ENCODE measurements at places on chromosomes 11 and 22. TPM values are rescaled to one million over a fixed set of nuclear protein-coding genes. Genes with fewer than 3 reads are reported as not detected.

The C1QTNF4 gene
- polyA plus RNA-seq: 1.4 TPM

The OR4A16 gene
- not detected for polyA plus RNA-seq

GRCh38 chr22:21079493-21079892 lies 33.7 kb downstream of the LRRC74B start:
- H3K27ac ChIP-seq: no peak overlapping the region
- no peaks in the 10 kb centered on the region for H3K27me3 ChIP-seq
- H3K36me3 ChIP-seq: no peaks in the 10 kb centered on the region

The LIF gene
- polyA plus RNA-seq: 4.2 TPM

GRCh38 chr11:2215561-2216399 lies 44.2 kb upstream of the TH start:
- no peaks in the 10 kb centered on the region for H3K36me3 ChIP-seq
- no peak overlapping the region for H3K27ac ChIP-seq
- DNase-seq: no peak
- H3K27me3 ChIP-seq: no peaks in the 10 kb centered on the region

DNA sequence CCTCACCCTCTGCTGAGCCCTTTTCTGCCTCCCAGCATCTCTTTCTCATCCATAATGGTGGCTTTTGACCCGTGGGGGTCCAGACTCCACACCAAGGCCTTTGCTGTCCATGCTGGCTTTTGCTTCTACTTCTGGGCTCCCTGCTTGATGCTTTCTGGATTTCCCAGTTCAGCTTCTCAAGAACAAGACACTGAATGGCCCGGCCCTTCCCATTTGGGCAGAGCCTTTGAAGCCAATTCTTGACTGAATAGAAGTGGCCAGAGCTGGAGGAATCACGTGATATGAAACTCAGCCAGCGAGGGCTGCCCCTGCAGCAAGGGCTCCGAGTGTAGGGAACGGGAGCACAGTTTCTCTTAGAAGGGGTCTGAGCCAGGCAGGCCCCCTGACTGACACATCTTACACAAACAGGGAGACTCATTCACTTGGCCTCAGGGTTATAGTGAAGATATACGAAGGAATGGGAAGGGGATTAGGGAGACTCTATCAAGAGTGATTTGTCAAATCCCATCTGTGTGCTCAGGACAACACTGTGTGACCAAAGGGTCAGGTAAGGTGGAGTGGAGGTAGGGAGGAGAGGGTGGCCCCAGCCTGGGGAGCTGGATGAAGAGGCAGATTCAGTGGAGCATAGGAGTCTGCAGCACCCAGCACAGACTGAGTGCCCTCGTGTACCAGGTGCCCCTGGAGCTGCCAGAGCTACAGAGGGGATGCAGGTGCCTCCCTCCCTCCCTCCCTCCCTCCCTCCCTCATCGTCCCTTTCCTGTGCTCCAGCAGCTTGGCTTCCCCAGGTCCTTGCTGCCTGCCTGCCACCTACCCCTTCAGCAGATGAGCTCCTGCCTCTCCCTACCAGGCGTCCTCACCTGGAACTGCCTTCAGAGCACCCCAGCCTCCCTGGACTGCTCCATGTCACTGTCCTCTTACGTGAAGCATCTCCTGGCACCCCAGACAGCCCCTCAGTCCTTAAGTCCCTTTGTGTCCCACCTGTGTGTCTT lies 106.0 kb downstream of the TRIM29 start:
- H3K27me3 ChIP-seq: no peaks in the 10 kb centered on the region
- H3K4me3 ChIP-seq: no peak overlapping the region
- no peaks in the 10 kb centered on the region for H3K4me1 ChIP-seq
- DNase-seq: no peak

DNA sequence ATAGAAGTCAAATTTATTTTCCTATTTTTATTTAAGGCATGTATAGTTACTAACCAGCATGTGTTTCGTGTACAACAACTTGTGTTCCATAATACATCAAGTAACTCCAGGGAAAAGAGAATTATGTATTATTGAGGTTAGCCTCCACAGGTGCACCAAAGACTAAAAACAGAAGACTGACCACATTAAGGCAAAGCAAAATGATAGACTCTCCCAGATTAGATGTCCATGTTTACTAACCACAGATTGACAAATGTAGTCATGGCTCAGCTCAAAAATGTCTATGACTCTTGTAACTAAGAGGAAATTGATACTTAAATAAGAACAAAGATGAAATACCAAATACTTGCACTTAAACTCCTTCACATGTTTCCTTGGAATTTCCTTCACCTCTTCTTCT lies 238.5 kb downstream of the METTL15 start:
- no peaks in the 10 kb centered on the region for H3K4me1 ChIP-seq
- H3K36me3 ChIP-seq: no peaks in the 10 kb centered on the region
- H3K4me3 ChIP-seq: no peak overlapping the region
- H3K27ac ChIP-seq: no peak overlapping the region
- H3K27me3 ChIP-seq: no peaks in the 10 kb centered on the region

The RGL4 gene
- polyA plus RNA-seq: 1.2 TPM

The PPARA gene
- polyA plus RNA-seq: 19.9 TPM

GRCh38 chr11:130858215-130858614 lies 58.1 kb downstream of the SNX19 start:
- DNase-seq: no peak
- H3K4me3 ChIP-seq: no peak overlapping the region
- H3K36me3 ChIP-seq: no peaks in the 10 kb centered on the region

The IL17REL gene
- polyA plus RNA-seq: 0.65 TPM

GRCh38 chr11:32109138-32109537 lies 18.3 kb downstream of the RCN1 start:
- H3K4me1 ChIP-seq: no peaks in the 10 kb centered on the region
- H3K36me3 ChIP-seq: no peaks in the 10 kb centered on the region
- no peak overlapping the region for H3K27ac ChIP-seq
- no peaks in the 10 kb centered on the region for H3K27me3 ChIP-seq
- H3K4me3 ChIP-seq: no peak overlapping the region
- DNase-seq: no peak

The CAPN5 gene
- polyA plus RNA-seq: 43.8 TPM

- no peaks in the 10 kb centered on the region for H3K27me3 ChIP-seq
- H3K4me1 ChIP-seq: no peaks in the 10 kb centered on the region
- DNase-seq: no peak
Measured at GRCh38 chr11:85531191-85531897, 95.8 kb downstream of the DLG2 start.

GRCh38 chr11:103623933-103624332 lies 412.5 kb upstream of the DDI1 start:
- DNase-seq: no peak
- no peak overlapping the region for H3K4me3 ChIP-seq
- H3K36me3 ChIP-seq: no peaks in the 10 kb centered on the region

The SNU13 gene
- 149 TPM for polyA plus RNA-seq

- no peak for DNase-seq
- H3K27ac ChIP-seq: no peak overlapping the region
- H3K4me3 ChIP-seq: no peak overlapping the region
- H3K4me1 ChIP-seq: peaks cover 2% of the 10 kb centered on the region
- peaks cover 3% of the 10 kb centered on the region for H3K36me3 ChIP-seq
Measured at GRCh38 chr11:112292785-112293407, 32.2 kb upstream of the PLET1 start.

The PIWIL4 gene
- polyA plus RNA-seq: 17.0 TPM

GRCh38 chr22:28204382-28204781 lies 285.3 kb upstream of the PITPNB start:
- no peaks in the 10 kb centered on the region for H3K4me1 ChIP-seq
- no peaks in the 10 kb centered on the region for H3K27me3 ChIP-seq
- H3K4me3 ChIP-seq: no peak overlapping the region
- no peak overlapping the region for H3K27ac ChIP-seq
- no peak for DNase-seq

- no peaks in the 10 kb centered on the region for H3K36me3 ChIP-seq
- DNase-seq: no peak
- H3K4me3 ChIP-seq: no peak overlapping the region
- H3K4me1 ChIP-seq: no peaks in the 10 kb centered on the region
- H3K27ac ChIP-seq: no peak overlapping the region
Measured at GRCh38 chr11:104738918-104739317, 159.3 kb downstream of the CASP12 start.

The ARHGAP8 gene
- polyA plus RNA-seq: 11.9 TPM

- H3K4me1 ChIP-seq: no peaks in the 10 kb centered on the region
- H3K27ac ChIP-seq: no peak overlapping the region
- DNase-seq: no peak
- no peak overlapping the region for H3K4me3 ChIP-seq
- H3K27me3 ChIP-seq: no peaks in the 10 kb centered on the region
Measured at GRCh38 chr11:130553306-130553705, 104.9 kb downstream of the ADAMTS15 start.

The ACR gene
- not detected for polyA plus RNA-seq

The KCTD14 gene
- polyA plus RNA-seq: 5.4 TPM

The GGTLC2 gene
- polyA plus RNA-seq: not detected

The RIMBP3B gene
- not detected for polyA plus RNA-seq

The MS4A1 gene
- 0.86 TPM for polyA plus RNA-seq

- DNase-seq: no peak
- no peak overlapping the region for H3K4me3 ChIP-seq
- H3K27me3 ChIP-seq: no peaks in the 10 kb centered on the region
- H3K36me3 ChIP-seq: peaks cover 82% of the 10 kb centered on the region
Measured at GRCh38 chr22:46726986-46727317, 11.1 kb downstream of the CERK start.

The SHISAL1 gene
- 0.54 TPM for polyA plus RNA-seq

GRCh38 chr11:76176463-76176862 lies 29.8 kb downstream of the WNT11 start:
- H3K27me3 ChIP-seq: no peaks in the 10 kb centered on the region
- no peaks in the 10 kb centered on the region for H3K36me3 ChIP-seq
- H3K4me1 ChIP-seq: no peaks in the 10 kb centered on the region
- no peak overlapping the region for H3K27ac ChIP-seq
- no peak overlapping the region for H3K4me3 ChIP-seq

- H3K27me3 ChIP-seq: no peaks in the 10 kb centered on the region
- peaks cover 5% of the 10 kb centered on the region for H3K4me1 ChIP-seq
- no peak overlapping the region for H3K27ac ChIP-seq
- H3K36me3 ChIP-seq: peaks cover 25% of the 10 kb centered on the region
Measured at GRCh38 chr22:50310031-50310722, 2.7 kb upstream of the PLXNB2 start.

GRCh38 chr11:33698921-33699320 lies 1.7 kb downstream of the C11orf91 start:
- H3K4me1 ChIP-seq: peaks cover 13% of the 10 kb centered on the region
- H3K27ac ChIP-seq: no peak overlapping the region
- H3K4me3 ChIP-seq: no peak overlapping the region
- DNase-seq: no peak
- H3K36me3 ChIP-seq: no peaks in the 10 kb centered on the region

DNA sequence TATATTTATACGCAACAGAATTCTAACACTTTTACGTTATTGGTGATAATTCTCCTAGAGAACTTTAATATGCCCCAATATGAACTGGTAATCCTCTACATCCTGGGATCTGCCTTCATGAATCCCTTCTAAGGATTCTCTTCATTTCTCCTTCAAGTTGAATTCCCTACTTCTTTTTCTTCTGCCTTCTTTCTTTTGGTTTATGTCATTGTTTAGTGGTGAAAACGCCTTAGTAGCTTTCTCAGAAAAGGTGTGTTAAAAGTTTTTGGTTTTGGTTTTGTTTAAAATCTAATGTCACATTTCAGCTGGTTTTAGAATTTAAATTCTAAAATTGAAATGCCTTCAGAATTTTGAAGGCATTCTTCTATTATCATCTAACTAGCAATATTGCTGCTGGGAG lies 17.7 kb upstream of the RTL6 start:
- no peak overlapping the region for H3K27ac ChIP-seq
- H3K4me3 ChIP-seq: no peak overlapping the region
- H3K36me3 ChIP-seq: no peaks in the 10 kb centered on the region
- no peaks in the 10 kb centered on the region for H3K27me3 ChIP-seq

The SHANK3 gene
- 10.0 TPM for polyA plus RNA-seq

The DTX4 gene
- 23.8 TPM for polyA plus RNA-seq

DNA sequence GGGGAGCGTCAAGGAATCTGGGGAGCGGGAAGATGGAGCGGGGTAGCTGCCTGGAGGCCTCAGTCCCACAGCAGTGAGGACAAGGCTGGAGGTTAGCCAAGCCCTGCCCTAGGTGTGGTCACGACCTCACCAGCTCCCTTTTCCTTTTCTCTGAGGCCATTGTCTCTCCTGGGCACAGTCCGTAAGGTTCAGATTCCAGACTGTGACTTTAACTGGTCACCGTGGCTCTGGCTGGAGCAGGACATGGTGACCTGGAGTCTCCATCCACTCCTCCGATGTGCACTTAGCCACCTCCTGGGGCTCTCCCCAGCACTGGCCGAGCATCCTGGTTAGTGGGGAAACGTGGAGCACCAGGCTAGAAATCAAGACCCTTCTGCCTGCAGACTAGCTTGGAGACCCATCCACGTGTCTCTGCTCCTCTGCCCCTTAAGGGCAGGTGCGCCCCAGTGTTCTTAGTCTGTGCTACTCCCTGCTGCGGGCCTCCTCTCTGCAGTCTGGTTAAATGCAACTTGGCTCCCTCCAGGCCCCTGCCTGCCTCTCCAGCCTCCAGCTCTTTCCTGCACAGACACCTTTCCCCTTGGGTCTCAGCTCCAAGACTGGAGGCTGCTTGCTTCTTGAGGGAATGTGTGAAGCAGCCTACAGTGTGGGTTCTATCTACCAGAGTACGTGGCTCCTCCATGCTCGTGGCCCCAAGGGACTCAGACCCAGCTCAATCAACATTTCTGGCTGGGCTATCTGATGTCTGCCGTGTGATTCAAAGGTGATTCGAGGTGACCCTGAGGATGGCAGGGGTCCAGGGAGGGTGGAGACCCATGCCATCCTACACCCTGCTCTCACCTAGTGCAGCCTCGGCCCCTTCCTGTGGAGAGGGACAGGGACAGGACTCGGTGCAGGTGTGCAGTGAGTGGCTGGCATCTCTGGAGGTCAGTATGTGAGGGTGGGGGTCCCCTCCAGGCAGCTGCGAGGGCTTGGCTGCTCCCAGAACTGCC lies 5.2 kb downstream of the SLC25A1 start:
- H3K27me3 ChIP-seq: peaks cover 24% of the 10 kb centered on the region
- H3K36me3 ChIP-seq: no peaks in the 10 kb centered on the region
- peaks cover 15% of the 10 kb centered on the region for H3K4me1 ChIP-seq
- DNase-seq: peak; percentile 30

DNA sequence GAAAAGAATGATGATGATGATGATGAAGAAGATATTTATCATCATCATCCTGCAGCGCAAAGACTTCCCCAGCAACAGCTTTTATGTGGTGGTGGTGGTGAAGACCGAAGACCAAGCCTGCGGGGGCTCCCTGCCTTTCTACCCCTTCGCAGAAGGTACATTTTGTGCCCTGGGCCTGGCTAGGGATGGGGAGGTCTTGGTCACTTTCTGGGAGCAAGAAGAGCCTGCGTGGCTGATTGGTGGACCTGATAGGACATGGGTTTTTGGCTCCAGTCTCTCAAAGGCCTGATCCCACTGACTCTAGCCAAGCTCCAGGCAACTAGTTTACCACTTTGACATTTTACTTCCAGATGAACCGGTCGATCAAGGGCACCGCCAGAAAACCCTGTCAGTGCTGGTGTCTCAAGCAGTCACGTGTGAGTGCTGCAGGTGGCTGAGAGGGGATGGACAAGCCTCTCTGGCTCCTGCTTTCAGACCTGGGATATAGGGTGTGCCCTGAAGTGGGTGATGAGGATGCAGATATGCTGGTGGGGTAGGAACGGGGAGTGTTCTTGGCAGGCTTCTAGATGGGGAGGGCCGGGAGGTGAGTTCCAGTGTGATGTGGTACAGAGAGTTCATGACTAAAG lies 5.3 kb downstream of the SIDT2 start:
- H3K4me1 ChIP-seq: peaks cover 10% of the 10 kb centered on the region
- no peak overlapping the region for H3K4me3 ChIP-seq
- DNase-seq: no peak
- H3K27me3 ChIP-seq: no peaks in the 10 kb centered on the region
- no peak overlapping the region for H3K27ac ChIP-seq

GRCh38 chr11:114290503-114291235 lies 5.5 kb upstream of the NNMT start:
- H3K27me3 ChIP-seq: no peaks in the 10 kb centered on the region
- no peak overlapping the region for H3K27ac ChIP-seq
- no peaks in the 10 kb centered on the region for H3K36me3 ChIP-seq

The PHLDA2 gene
- polyA plus RNA-seq: 55.1 TPM
